ACHN (cell line): ENCODE measurements at places on chromosomes 13 and 19.

DNA sequence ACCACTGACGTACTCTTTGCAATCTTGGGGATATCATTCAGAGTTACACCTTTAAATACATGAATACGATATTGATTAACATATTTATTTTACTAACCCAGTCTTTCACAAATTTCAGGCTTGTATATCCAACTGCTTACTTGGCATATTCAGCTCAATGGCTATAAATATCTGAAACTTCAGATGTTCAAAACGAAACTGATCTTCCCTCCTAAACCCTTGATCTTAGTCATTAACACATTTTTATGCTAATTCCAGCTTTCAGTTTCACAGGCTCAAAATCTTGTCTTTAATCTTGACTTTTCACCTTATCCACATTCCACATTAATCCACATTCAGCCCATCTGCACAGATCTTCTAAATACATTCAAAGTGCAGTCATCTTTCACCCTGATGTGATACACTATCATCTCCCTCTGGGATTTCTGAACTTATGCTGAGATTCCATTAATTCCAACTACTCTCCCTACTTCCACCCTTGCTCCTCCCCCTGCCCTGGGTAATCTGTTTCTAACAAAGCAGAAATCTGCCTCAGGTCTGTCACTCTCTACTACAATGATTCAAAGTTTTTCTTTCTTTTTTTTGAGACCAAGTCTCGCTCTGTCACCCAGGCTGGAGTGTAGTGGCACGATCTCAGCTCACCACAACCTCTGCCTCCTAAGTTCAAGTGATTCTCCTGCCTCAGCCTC, 387.2 kb downstream of the GPC5 start:
- DNase-seq = no peak

- no peak for DNase-seq
Observed at GRCh38 chr19:2289714-2290435, 7.9 kb upstream of the PEAK3 start.

- no peak for DNase-seq
Observed at GRCh38 chr13:50153401-50153800, 138.2 kb downstream of the KCNRG start.

DNA sequence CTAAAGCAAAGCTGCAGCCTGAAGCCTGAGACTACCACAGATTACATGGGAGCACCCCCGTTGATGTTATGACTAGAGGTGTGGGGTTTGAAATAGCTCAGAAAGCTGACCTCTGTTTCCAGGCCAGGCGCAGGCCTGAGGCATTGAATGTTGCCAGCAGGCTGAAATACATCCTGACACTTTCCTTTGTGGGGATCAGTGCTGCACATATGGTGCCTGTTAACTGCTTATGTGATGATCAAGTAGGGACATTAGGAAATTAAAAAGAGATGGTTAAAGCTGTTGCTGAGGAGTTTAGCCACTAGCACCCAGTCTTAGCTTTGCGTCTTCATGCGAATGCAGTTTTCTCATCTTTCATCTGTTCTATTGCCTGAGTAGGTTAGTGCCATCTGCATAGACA, 83.2 kb downstream of the CCNA1 start:
- DNase-seq = no peak

- no peak for DNase-seq
Observed at GRCh38 chr19:45848922-45849321, 14.0 kb downstream of the SYMPK start.

GRCh38 chr19:45952686-45953505, 20.8 kb downstream of the NOVA2 start:
- DNase-seq = peak; percentile 56

GRCh38 chr19:38862321-38863059, 12.7 kb upstream of the HNRNPL start:
- DNase-seq = no peak

DNA sequence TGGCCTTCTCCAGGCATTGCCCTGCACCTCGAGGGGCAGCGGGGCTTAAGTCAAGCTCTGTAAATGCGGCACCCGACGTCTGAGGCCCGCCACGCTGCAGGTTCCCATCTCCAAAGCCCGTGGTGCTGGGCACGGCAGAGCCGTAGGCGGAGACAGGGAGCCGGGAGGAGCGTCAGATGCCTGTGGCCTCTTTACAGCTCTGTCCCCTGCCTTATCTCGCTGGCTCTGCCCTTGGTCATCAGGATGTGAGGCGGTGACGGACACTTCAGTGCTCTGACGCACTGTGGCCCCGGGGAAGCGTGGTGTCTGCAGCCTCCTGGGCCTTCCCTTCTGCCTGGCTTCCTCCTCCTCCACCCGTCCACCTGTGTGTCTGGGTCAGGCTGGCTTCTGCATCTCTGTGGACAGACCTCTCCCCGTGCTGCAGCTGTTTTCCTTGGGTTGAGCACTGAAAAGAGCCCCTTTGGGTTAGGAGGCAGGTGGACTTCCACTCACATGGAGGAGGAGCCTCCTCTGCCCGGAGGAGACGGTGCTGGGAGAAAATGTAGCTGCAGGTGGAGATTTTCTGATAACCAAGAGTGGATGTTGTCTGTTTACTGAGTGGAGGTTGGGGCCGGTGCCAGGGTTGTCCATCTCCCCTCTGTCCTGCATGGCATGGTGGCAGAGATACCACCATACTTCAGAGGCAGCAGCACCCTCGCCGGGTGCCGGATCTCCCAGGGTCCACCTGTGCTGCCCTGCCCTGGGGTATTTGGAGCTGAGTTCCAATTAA, 14.6 kb downstream of the MCF2L start:
- no peak for DNase-seq

DNA sequence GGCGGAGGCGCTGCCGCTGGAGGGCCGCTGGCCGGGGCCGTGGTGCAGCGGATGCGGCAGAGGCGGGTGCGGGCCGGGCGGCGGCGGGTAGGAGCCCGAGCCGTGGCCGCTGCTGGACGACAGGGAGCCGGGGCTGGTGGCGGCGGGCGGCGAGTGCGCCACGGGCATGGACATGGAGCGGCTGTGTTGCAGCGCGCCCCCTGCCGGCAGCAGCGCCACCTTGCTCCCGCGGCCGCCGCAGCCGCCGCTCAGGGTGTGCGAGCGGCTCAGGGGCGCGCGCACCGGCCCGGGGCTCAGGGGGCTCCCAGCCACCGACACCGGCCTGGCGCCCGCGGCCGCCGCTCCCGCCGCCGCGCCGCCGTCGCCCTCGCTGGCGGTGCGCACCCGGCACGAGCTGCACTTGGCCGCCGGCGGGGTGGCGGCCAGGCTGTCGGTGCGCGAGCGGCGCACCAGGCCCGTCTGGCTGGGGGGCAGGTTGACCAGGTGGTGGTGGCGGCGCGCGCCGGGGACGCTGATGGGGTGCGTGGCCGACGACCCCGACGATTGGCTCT, 1.7 kb downstream of the IRS2 start:
- no peak for DNase-seq

DNA sequence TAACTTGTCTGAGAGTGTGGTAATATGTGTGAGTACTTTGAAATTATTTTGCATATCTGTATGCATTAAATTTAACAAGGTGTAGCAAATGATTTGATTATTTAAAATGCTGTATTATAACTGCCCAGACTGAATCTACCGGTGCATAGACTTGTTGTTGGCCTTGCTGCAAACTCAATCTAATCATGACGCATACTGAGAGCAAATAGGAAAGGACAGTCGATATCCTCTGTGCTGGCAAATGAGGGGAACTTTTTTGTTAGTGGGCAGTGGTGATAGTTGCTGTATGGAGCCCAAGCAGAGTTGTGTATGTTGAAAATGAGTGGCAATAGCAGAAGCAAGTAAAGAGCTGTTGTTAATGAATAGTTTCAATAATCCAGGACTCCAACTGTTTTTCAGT, 127.4 kb downstream of the LMO7 start:
- DNase-seq = no peak

- peak; percentile 48 for DNase-seq
Observed at GRCh38 chr13:81017513-81018152, 676.7 kb upstream of the SPRY2 start.

DNA sequence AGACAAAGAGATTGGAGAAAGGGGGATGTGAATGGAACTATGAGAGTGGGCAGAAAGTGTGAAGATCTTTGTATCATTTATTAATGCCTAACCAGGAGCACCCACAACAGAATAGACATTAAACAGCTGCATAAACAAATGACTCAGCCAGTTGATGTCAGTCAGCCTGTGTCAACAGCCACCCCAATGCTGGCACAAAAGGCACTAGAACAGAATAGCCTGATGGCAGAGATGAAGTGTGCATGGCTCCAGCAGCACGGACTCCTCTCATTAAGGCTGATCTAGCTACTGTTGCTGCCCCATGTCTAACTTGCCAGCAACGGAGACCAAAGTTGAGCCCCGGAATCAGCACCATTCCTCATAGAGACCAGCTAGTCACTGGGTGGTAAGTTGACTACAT, 7.8 kb downstream of the CPB2 start:
- DNase-seq = no peak

DNA sequence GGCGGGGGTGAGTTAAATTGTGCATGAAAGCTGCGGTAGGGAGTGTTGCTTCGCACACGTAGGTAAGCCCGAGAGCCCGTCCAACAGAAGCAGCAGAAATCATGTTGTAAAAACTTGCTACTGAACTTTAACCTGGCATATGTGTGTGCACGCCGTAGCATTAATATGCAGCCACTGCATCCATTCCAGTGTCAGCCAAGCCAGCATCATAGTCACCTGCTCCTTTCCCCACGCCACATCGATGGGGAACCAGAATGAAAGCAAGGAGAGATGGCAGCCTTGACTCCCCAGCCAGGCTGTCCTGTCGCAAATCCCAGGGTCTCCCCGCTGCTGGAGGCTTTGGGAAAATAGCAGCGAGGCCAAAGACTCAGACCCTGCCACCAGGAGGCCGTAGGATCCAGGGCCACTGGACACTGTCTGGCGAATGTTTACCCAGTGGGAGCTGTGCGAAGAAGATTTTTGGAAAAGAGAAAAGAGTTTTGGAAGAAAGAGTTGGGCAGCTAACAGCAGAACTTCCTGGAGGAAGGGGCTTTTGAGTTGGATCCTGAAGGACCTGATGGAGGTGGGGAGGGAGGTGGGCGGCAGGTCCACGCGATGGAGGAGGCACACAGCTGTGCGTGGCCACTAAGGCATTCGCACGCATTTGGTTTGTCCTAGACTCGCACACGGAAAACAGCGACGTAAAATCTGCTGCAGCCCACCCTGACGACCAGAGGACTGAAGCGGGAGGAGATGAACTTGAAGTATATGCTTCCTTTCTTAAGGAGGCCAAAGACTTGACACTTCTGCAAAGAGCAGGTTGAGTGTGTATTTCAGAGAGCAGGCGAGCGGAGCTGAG, 48.7 kb upstream of the RANBP3 start:
- no peak for DNase-seq

DNA sequence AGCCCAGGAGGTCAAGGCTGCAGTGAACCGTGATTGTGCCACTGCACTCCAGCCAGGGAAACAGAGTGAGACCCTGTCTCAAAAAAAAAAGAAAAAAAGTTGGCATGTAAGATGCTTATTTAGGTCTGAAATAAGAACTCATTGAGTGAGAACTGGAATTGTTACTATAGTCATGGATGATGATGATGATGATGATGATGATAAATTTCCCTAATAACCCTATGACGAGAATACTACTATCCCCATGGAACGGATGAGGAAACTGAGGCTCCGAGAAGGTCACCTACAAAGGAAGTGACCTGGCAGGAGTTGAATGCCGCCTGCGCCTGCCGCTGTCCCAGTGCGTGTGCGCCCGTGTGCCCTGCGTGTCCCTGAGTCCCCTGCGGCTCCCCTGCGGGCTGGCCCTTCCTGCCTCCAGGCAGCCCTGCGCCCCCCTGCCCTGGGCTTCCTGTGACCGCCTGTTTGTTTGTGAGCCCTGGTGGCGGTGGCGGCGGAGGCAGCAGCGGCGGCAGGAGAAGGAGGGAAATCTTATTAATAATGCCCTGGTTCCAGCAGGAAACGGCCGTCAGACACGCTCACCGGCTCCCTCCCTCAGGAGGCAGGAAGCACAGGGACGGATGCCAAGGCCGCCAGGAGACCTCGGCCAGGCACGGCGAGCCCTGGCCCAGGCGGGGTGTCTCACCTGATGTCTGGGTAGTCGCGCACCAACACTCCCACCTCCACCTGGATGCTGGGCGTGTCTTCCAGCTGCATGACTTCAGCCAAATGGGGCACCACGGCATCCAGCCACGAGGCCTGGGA, 29.6 kb downstream of the EXOC3L2 start:
- peak; percentile 9 for DNase-seq

- peak; percentile 66 for DNase-seq
Observed at GRCh38 chr13:66210677-66211076, 1019.5 kb downstream of the PCDH9 start.

- no peak for DNase-seq
Observed at GRCh38 chr19:48396824-48397176, 3.3 kb downstream of the GRIN2D start.

- DNase-seq = no peak
Observed at GRCh38 chr13:80235967-80236302, 105.0 kb downstream of the SPRY2 start.

DNA sequence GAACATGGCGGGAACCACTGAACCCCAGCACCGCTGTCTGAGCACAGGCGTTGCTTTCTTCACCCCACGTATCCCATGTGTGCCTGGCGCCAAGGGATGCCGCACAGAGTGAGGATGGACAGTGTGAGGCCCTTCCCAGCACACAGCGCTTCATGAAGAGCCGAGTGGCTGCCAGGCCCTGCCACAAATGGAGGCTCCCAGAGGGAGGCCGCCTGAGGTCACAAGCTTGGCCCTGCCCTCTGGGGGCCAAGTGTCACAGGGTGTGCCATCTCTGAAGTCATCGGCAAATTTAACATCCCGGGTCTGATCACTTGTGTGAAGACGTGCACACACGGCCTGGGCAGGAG, 24.4 kb downstream of the MPND start:
- DNase-seq = no peak

GRCh38 chr19:18426416-18426767, 7.2 kb downstream of the SSBP4 start:
- no peak for DNase-seq

DNA sequence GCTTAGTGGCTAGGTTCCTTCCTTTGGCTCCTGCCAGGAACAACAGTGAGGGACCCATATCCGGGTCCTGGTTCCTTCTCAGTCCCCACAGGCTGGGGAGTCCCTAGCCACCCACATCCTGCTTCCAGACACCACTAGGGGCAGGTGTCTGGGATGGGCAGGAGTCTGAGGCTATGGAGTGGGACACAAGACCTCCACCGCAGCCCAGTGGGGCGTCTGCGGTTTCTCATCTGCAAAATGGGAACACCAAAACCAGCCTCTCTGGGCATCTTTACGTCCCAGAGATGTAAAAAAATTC, 879 bp upstream of the FCGBP start:
- no peak for DNase-seq
